ENCODE measurements at places on chromosomes 3 and 15.

DNA sequence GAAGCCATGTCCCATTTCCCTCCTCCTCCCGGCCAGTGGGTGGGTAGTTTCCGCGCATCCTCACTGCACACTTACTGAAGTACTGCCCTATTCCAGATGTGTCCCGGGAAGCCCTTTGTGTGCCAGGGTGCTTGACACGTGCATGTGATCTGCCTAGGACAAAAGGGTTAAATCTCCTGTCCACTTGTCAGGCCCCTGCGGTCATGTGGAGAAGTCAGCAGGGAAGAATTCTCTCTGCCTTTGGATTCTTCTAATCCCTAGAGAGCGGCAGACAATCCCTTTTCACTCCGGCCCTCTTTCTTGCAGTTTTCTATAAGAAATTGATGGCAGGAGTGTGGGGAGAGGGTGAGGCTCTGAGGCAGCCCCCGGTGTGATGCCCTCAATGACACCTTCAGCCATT, 19.8 kb downstream of the ST8SIA2 start:
- DNase-seq, result no peak

GRCh38 chr3:17602126-17602525, 140.3 kb downstream of the TBC1D5 start:
- DNase-seq, result no peak

GRCh38 chr3:185207931-185208746, 45.7 kb downstream of the EHHADH start:
- no peak for DNase-seq

DNA sequence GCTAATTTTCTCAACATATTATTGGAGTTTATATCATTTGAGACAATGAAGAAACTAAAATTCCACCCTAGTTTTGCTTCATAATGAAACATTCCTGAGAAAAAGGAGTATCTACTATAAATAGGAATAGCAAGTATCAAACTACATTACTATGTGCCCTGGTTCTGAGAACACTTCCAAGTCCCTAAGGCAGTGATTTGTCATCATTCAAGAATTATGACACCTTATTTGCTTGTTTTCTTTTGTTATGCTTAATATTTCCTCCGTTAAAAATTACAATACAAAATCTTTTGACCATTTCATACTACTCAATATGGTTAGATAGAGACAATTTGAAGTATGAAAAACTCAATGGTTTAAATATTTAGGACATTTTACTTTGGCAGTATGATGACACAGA, 707.8 kb upstream of the GOLIM4 start:
- DNase-seq, result no peak

GRCh38 chr3:113304102-113304501, 92.7 kb downstream of the BOC start:
- no peak for DNase-seq

GRCh38 chr3:4270720-4271119, 32.4 kb upstream of the SETMAR start:
- no peak for DNase-seq

All from glutamatergic neuron (in vitro differentiated cells).